ENCODE measurements at places on chromosomes 7 and 10.
A peak's percentile ranks its signal among the peaks of the same experiment; 100 is the strongest.

DNA sequence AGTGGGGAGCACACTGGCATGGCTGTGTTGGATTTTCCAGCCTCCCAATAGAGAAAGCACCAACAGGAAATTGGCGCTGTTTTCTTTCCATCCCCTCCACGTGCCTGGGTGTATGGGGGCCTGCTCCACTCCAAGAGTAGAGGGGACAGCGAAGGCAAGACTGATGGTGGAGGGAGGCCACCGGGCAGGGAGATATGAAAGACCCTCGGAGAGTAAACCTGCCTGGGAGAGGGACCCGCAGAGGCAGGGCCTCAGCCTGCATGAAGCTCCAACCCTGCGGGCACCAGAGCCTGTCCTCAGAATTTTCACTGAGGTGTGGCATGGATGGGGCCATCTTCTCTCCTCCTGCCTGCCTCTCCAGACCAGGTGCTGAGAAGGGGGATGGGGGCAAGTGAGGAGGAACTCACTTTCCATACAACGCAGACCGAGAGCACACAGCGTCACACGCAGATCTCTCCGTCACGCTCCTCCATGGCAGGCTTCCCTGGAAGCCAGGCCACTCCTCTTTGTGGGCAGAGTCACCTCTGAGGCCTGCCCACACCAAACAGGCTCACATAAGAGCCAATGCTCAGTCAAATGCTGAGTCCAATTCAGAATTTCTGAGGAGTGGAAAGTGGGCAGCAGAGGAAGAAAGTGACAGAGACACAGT lies 18.8 kb downstream of the ANXA11 start:
- DNase-seq, result no peak

DNA sequence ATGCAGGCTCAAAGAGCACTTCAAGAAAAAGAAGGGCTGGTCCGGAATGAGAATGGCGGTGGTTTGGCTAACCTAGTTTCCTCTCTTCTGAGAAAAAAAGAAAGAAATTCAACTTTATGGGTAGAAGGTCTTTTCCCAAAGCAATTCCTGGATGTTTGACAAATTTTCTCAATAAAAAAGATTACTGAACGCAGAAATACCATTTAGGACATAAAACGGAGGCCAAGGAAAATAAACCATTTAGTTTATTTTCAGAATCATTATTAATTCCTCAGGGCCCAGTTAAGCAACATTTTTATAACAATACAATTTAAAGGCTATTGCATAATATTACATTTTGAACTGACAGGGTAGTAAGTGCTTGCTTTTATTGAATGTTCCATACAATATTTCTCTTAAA lies 284.6 kb upstream of the ANKRD30A start:
- no peak for DNase-seq

DNA sequence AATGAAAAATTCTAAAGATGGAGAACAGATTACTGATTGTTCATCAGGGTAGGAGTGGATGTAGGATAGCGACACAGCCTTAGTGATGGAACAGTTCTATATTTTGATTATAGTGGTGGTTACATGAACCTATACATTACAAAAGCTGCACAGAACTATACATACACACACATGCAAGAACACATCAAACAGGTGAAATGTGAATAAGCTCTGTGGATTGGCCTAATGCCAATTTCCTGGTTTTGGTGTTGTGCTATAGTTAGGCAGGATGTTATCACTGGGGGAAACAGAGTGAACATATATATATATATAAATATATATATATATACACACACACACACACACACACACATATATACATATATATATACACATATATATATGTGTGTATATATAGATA lies 76.4 kb upstream of the PIK3CG start:
- DNase-seq, result no peak

DNA sequence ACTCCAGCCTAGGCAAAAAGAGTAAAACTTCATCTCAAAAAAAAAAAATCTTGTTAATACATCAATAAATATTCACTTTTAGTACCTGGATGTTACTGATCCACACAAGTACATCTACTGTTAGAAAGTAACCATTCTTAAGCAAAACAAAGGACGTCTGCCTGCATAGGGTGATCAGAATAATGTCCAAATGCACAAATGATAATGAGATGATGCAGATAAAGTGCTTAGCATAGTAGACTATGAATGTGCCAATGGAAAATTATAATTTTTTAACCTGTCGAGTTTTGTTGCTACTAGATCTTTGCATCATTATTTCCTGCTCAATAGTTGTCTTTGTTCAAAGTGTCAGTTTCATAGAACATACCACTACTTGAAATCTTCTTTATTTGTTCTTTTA lies 109.6 kb upstream of the IMMP2L start:
- DNase-seq, result no peak

- DNase-seq, result no peak
These were observed 53.3 kb downstream of the DNAJB6 start for GRCh38 chr7:157389951-157390730.

DNA sequence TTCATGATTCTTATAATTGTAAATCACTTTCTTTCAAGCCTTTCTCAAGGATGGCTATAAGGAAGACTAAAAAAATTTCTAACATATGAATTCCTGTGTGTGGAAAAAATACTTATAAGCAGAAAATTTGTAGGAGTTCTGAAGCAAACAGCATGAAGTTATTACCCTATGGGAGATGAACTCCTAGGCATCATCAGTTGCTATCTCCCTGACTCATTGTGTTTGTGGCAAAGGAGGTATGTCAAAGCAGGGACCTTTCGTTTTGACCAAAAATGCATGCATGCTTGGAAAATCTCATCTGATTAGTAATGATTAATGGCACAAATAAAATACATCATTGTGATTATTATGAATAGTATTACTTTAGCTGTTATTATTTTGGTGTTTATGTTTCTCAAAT lies 59.4 kb downstream of the CALCR start:
- DNase-seq, result no peak

GRCh38 chr7:65307651-65308299 lies 65.9 kb upstream of the ZNF92 start:
- peak; percentile 55 for DNase-seq

DNA sequence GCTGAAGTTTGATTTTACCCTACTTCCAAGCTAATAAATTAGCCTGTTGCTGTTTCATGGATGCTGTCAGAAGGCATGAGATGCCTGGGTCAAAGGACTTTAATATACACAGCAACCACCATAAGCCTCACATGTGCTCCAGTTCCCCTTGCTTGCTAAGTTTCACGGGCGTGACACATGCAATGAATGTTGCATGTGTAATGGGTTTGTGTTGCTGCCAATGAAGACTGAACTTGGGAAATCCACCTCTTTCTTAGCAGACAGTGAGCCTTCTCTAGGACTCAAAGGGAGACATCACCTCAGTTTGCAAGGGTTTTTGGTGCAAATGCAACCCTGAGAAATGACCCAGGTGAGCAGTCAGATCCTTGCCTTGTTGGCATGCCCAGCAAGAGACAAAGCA lies 505.5 kb upstream of the PODXL start:
- no peak for DNase-seq

DNA sequence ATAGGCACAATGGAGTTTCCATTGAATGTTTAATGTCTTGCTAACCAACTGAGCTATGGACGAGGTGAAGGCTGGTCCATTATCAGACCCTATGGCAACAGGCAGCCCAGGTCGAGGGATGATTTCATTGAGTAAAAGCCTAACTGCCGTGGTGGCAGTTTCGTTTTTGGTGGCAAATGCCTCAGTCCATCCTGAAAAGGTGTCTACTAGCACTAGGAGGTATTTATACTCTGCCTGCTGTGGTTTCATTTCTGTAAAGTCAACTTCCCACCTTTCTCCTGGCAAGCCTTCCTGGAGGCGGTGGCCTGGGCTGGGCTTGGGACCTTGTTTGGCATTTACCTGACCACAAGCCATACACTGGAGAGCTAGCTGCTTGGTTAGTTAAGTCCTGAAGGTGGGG lies 75.8 kb downstream of the PRR15 start:
- no peak for DNase-seq

GRCh38 chr10:44828508-44829142 lies 82.5 kb upstream of the TMEM72 start:
- DNase-seq, result no peak

DNA sequence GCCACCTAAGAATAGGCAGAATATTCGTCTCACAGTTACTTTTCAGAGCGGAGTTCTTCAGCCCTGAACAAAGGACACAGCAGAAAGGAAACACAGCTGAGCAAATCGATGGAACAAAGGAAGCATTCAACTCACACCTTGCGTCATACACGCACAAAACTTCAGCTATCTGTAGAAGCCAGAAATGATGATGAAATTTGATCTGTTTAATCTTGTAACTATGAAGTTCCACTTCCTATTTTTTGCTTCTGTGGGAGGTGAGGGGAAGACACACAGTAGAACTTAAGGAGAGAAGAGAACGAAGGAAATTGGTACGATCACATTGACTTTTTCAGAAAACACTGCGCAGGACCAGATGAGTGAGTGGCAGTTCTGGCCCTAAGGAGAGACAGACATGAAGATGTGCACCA lies 26.2 kb downstream of the FAM171A1 start:
- DNase-seq, result no peak

- no peak for DNase-seq
These were observed 82.4 kb upstream of the FAM171A1 start for GRCh38 chr10:15453457-15453856.

- no peak for DNase-seq
These were observed 45.2 kb downstream of the KIAA1217 start for GRCh38 chr10:24254180-24254579.

- peak; percentile 69 for DNase-seq
These were observed 1.8 kb upstream of the PFKFB3 start for GRCh38 chr10:6200734-6201515.

- DNase-seq, result no peak
These were observed 43.1 kb upstream of the CTTNBP2 start for GRCh38 chr7:117916309-117916708.

- DNase-seq, result no peak
These were observed 91.1 kb downstream of the CREB5 start for GRCh38 chr7:28503396-28503795.

DNA sequence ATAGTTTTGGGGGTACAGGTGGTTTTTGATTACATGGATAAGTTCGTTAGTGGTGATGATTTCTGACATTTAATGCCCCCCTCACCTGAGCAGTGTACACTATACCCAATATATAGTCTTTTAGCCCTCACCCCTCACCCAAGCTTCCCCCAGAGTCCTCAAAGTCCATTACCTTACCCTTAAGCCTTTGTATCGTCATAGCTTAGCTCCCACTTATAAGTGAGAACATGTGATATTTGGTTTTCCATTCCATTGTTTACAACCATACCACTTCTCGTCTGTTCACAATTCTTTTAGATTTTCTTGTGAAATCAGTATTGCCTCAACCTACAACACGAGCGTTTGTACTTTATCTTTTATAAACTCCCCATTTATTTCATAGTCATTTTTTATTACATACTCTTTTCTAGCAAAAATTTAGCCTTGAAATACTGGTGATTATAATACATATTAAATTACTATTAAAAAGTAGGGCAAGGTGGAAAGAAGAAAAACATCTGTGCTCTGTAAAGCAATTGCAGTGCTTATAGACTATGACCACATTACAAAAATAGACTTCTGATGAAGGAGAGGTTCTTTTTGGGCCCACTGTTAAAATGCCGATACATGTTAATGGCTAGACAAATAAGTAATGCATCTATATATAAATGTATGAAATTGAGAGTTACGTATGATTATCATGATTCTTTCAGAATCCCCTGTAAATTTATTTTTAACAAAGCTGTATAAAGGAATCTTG lies 164.8 kb downstream of the THSD7A start:
- DNase-seq, result no peak

DNA sequence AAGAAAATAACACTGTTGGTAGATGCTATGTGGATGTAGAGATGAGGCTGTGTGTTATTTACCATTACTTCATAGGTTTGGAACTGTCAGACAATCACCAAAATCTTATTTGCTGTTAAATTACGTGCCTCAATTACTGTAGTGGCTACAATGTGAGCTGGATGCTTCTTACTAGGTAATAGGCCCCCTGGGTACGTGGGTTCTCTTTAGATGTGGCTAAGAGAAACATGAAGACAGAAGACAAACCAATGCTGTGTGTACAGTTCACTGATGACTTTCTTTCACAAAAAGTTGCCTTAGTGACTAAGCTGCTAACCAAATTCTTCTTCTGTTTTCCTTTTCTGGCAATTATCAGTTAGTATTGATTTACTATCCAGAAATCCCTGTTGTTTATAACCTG lies 144.6 kb downstream of the SEMA3E start:
- no peak for DNase-seq

DNA sequence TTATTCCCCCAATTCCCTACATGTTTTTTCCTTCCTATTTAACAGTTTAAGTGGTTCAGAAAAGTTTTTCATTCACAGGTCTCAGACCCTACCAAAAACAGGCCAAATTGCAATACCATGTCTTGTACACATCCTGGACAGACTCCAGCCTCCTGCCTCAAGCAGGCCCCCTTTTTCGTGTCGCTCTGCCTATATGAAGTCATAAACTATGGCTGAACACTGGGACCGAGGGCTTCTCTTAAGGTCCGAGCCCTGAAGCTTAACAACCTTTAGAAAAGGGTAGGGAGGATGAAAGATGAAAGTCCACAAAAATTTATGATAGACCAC lies 1.4 kb downstream of the FBXW4 start:
- no peak for DNase-seq

- DNase-seq, result peak; percentile 29
These were observed 62.8 kb upstream of the CUX1 start for GRCh38 chr7:101754424-101755159.

GRCh38 chr7:129168231-129169021 lies 20.0 kb upstream of the SMO start:
- DNase-seq, result no peak

- DNase-seq, result no peak
These were observed 51.3 kb downstream of the USP6NL start for GRCh38 chr10:11560076-11560709.

- DNase-seq, result no peak
These were observed 6.0 kb downstream of the PARD3 start for GRCh38 chr10:34808801-34809745.

GRCh38 chr7:2702594-2702957 lies 14.6 kb downstream of the AMZ1 start:
- no peak for DNase-seq

- no peak for DNase-seq
These were observed 256.2 kb upstream of the ZNF32 start for GRCh38 chr10:43904844-43905243.

- no peak for DNase-seq
These were observed 288.8 kb upstream of the NFE2L3 start for GRCh38 chr7:25863005-25863728.

GRCh38 chr10:11457336-11457735 lies 154.1 kb downstream of the USP6NL start:
- DNase-seq, result no peak

GRCh38 chr10:59757966-59758365 lies 4.7 kb upstream of the MRLN start:
- no peak for DNase-seq

- DNase-seq, result no peak
These were observed 109.9 kb downstream of the SORCS1 start for GRCh38 chr10:107054469-107055156.
